ENCODE measurements at places on chromosomes 4 and X.

- peak; percentile 1 for DNase-seq
These were observed 93.1 kb downstream of the SLC16A2 start for GRCh38 chrX:74514384-74514783.

DNA sequence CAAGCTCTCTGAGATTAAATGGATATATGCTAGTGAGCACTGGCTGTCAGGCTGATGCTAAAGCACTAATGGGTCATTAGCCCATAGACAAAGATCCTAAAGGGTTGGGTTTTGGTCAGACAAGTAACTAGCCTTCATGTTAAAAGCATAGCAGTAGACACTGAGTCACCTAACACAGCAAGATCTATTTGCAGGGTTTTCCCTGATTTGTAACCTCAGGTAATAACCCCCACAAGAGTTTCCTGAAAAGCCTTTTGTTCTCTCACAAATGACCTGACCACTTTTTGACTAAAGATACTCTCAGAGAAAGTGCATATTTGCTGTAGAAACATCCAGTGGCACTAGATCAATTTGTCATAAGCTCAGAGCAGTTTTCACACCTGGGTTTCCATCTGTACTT, 251.1 kb upstream of the TEX13A start:
- no peak for DNase-seq

DNA sequence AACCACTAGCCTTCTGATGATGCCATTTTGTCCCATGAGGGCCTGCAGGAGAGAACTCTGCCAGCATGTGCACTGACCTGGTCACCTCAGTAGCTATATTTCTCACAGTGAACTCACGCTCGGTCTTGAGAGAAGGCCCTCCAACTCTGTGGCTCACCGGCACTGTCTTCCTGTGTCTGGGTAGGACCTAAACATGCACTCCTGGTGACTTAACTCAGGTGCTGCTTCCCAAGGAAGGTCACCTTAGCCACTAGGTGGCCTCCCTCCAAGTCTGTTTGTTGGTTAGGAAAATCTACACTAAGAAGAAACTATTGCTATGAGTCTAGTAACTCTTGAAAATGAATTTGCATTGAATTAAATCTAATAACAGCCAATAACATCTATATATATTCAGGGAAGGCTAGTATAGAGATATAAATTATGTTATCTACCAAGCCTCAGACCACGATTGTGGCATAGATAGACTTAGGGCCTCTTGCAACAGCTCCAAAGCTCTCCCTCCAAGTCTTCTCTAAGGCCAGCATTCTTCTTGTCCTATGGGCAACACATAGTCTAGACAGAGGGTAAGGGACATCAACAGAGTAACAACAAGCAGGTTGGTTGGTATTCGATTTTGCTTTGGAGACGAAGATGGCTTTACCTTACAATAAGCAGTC, 24.7 kb downstream of the TLR10 start:
- peak; percentile 28 for DNase-seq

DNA sequence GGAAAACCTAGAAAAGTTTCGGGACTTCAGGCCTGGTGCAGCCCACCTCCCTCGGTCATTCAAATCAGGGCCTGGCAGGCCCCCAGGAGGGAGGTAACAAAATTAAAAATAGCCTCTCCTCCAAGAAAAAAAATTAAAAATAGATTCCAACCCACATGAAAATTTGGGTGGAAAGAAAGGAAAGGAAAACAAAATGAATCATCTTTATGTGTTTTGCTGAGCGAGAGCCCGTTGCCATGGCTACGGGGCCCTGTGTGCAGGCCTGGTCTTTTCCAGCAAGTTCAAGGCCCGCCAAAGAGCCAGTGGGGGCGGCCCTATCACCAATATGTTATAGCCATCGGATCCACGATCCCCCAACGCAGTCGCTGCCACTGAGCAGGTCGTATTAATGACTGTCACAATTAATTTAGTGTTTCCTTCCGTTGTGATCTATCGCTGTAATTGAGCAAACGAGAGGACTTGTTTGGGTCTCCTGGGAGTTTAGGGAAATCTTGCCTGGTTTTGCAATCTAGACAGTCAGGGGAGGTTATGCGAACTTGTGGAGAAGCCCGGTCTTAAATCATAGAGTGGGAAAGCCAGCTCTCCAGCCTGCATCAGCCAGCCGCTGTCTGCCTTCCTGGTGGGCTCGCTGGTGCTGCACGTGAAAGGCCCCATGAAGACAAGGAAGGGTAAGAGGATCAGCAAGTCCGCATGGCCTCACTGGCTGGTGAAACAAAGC, 452.4 kb downstream of the BCOR start:
- no peak for DNase-seq

DNA sequence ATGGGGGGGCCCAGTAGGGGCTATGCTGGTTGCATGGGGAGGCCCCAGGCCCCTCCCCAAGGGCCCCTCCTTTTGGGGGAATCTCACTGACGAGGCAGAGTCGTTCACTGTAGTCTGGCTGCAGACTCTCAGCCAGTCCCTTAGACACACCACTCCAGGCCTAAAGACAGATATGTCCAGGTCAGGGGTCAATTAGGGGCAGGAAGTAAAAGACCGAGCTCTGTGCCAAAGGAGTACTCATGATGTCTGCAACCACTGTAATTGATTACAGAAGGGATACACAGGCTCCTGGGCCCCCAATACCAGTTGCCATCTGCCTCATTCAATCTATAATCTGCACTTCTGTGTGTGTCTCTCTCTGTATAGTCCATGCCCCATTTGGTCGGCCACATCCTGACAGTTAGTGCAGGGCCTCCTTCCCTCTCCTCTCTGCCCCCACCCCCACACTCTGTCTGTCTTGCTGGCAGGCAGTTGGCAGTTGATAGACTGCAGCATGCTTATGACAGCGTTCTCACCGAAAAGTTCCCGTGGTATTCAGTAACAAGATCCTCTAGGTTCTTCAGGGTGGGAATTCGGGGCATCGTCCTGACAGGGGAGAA, 1.3 kb upstream of the CXorf65 start:
- peak; percentile 66 for DNase-seq

- no peak for DNase-seq
These were observed 320.9 kb downstream of the EVC2 start for GRCh38 chr4:5387457-5387856.

DNA sequence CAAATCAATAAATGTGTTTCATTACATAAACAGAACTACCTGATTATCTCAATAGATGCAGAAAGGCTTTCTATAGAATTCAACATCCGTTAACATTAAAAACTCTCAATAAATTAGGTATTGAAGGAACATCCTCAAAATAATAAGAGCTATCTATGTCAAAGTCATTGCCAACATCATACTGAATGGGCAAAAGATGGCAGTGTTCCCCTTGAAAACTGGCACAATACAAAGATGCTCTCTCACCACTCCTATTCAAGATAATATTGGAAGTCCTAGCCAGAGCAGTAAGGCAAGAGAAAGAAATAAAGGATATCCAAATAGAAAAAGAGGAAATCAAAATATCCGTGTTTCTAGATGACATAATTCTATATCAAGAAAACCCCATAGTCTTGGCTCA, 466.4 kb downstream of the MAGEE1 start:
- DNase-seq, result peak; percentile 21

DNA sequence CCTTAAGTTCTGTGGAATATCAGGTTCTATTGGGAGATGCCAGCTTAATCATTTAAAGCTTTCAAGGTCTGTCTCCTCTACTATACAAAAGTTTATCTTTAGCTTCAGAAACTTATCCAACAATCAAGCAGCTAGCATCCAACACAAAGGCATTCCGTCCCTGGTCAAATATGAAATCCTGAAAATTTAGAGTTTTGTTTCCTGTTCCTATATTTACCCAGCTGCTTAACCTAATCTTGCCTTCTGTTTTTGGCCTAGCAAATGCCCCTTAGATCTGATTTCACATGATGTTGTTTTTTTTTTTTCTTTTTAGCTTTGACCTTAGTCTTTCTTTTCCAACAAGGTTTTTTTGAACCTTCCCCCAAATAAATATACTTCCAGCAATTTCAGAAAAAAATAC, 33.8 kb downstream of the FAM13A start:
- no peak for DNase-seq

DNA sequence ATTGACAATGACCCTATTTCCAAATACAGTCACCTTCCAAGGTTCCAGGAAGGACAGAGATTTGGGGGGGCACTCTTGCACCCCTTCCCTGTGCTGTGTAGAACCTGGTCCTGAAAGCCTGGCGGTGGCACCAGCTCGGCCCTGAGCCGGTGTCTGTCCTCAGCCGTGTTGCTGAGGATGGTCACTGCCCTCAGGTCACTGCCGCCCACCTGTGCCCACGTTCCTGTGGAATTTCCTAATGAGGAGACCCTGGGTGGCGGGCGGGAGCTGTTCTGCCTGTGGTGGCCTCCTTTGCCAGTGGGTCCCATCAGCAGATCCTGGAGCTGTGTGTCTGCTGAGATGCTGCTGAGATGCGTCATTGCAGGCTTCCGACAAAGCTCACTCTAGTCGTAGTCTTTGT, 32.9 kb downstream of the NELFA start:
- no peak for DNase-seq

DNA sequence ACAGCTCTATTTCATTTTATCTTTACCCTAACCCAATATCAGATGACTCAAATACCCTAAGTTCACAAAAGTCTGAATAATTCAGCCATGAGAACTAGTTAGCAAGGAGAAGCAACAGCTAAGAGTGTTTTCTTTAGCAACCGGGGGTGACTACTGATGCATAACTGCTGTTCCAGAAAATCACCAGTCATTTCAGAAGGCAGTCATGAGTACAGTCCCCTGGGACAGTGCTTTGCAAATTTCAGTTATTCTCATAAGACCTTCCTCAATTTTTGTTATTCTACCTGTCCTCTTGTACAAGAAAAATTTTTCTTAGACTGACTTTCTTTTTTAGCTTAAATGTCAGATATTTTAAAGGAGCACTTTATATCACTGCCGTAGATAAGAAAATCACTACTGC, 16.4 kb downstream of the BANK1 start:
- no peak for DNase-seq

GRCh38 chrX:19649226-19649995, 134.1 kb upstream of the MAP3K15 start:
- DNase-seq, result no peak

- peak; percentile 83 for DNase-seq
These were observed 2.1 kb downstream of the PPP3CA start for GRCh38 chr4:101345271-101345595.

DNA sequence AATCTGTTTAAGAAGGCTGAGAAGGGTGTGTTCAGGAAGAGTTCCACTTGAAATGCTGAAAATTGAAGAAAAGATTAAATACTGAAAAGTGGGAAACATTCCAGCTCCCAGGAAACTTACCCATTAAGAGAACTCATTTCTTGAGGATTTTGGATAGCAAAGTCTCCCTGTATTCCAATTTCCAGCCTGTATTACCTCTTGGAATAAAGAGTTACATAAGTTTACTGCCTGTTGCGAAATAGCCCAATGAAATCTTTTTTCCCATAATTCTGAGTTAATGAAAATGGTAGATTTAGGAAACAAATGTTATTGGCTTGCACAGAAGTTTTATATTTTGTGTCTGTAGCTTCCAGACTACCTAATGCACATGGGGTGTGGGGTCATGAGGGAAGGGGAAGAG, 12.0 kb downstream of the NHSL2 start:
- no peak for DNase-seq

GRCh38 chrX:8310409-8310808, 139.3 kb upstream of the VCX2 start:
- DNase-seq, result no peak

- no peak for DNase-seq
These were observed 55.8 kb downstream of the FRMPD3 start for GRCh38 chrX:107505223-107505622.

GRCh38 chrX:19990151-19990555, 708 bp downstream of the BCLAF3 start:
- no peak for DNase-seq

DNA sequence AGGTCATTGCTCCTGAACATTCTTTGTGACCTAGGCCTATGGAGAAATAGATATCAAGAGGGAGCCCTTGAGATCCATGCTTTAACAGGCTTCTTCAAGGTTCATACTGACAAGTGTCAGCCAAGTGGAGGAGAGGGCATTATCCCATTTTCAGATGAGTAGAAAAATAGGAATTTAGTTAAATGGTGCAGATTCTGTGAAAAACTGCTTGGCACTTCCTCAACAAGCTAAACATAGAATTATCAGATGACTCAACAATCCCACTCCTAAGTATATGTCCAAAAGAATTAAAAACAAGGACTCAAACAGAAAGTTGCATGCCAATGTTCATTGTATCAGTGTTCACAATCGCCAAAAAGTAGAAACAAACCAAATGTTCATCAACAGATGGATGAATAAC, 43.8 kb upstream of the KCNIP4 start:
- DNase-seq, result peak; percentile 18

GRCh38 chr4:116665716-116666115, 419.7 kb downstream of the TRAM1L1 start:
- peak; percentile 22 for DNase-seq

- DNase-seq, result no peak
These were observed 252.4 kb upstream of the SLIT2 start for GRCh38 chr4:19999276-19999675.

- no peak for DNase-seq
These were observed 16.0 kb downstream of the ANXA3 start for GRCh38 chr4:78567500-78568060.

DNA sequence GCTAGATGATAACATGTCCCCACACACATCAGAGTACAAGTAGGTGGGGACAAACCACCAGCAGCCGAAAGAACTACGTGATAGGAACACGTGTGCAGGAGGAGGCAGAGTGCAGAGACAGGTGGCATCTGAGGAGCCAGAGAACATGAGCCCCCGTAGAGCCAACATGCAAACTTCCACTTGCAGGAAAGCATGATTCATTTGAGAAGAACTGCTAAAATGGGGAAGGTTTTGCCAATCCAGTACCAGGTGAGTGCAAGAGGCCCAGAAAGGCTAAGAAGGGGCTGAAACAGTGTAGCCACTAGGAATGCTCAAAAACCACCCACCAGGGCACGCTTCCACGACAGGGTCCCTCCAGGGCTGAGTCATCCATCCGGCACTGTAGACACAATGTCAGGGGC, 149.8 kb upstream of the TENM3 start:
- DNase-seq, result no peak

DNA sequence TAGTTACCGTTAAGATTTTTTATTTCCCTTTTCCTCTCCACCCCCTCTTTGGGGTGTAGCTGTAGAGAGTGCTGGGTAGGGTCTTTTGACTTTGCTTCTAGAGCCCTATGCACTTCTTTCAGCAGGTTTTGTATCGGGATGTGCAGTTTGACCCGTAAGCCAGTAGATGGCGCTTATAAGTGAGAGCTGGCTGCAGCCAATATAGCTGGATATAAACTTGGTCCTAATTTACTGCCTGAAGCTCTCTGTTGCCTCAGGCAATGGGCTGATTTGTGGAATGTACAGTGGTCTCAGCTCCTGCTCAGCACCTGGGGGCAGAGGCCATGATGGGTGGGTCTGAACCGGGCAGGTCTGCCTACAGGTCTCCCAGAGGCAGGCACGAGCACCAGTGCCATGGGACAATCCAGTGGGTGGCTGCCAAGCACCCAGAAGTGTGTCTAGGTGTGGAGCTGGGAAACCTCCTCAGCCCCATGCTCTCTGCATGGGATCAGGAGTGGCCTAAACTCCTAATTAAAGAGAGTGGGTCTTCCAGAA, 146.5 kb downstream of the SPANXN1 start:
- peak; percentile 36 for DNase-seq

Measured in OCI-M1 (cell line).